ENCODE measurements at places on chromosomes 5 and 9.

DNA sequence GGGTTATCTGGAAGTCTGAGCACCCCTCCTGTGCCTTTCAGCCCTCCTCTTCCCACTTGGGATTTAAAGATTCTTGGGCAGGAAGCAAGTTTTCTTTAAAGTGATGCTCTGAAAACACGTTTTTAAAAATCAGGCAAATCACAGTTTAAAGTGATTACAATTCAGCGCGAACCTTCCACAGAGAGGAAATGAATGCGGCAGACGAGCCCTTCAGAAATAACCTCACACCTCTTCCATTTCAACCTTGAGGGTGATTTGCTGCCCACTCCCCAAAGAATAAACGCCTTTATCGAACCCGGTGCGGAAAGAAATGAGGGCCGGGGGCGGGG lies 2.3 kb upstream of the EFNA5 start:
- no peak for DNase-seq

DNA sequence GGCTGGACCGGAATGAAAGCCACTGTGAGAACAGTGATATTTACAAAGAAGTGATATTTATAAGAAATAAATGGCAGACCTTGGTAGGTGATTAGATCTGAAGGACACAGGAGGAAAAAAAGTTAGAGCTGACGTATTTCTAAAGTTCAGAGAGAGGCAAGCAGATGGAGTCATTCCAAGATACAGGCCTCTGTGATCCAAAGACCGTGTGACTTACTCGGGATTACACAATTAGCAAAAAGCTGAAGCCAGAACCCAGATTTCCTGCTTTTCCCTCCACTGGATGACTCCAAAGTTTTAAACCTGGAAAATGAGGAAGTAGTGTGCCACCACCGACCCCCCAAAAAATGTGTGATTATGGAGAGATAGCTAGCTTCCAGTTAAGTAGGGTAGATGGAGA lies 3.1 kb upstream of the DOCK8 start:
- DNase-seq, result no peak

- no peak for DNase-seq
Measured at GRCh38 chr5:172641359-172642050, 442 bp downstream of the NEURL1B start.

DNA sequence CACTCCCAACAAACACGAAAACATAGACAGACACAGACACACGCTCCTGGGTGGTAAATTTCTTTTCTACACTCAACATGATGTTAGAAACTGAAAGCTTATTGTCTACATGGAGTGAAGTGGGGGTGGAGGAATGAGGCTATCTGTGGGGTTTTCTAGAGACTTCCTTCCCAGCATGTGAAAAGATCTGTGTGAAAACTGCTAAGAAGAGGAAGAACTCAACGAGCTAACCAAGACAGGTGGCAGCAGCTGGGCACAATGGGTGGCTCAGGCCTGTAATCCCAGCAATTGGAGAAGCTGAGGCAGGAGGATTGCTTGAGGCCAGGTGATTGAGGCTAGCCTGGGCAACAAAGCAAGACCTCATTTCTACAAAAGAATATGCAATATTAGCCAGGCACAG lies 7.6 kb downstream of the FYB1 start:
- DNase-seq, result no peak

- DNase-seq, result no peak
Measured at GRCh38 chr9:110059461-110059860, 148.5 kb downstream of the C9orf152 start.

DNA sequence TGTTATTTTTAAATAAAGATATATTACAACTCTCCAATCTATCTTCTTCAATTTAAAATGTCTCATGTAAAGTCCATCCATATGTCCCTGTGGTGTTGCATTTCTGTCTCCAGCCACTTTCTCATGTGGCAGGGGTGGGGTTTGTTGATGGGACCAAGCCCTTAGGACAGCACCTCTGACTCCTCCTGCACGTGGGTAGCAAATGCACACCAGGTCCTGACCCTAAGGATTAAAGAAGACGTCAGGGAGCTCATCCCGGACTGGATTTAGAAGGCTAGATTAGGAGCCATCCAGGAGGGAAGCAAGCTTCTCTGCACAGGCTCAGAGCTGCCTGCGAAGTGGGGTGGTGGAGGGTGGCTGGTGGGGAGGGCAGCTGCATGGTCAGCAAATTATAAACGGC lies 38.9 kb upstream of the FAM120AOS start:
- DNase-seq, result no peak

DNA sequence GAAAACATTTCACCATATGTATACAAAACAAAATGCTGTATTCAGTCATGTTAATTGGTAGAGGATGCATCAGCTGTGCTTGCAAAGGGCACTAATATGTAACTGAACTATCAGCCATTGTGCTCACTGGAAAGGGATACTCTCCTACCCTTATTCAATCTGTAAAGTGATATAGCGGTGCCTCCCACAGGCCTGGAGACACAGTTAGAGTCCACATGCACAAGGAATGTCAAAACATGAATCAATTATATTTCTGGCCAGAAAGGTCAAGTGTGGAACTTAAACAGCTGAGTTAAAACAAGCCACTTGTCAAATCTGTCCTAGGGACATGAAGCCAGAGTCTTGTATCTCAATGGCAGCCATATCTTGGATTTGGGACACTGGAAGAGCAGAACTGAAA lies 71.2 kb upstream of the IZUMO3 start:
- no peak for DNase-seq

- DNase-seq, result no peak
Measured at GRCh38 chr5:108772626-108773025, 24.9 kb downstream of the FER start.

DNA sequence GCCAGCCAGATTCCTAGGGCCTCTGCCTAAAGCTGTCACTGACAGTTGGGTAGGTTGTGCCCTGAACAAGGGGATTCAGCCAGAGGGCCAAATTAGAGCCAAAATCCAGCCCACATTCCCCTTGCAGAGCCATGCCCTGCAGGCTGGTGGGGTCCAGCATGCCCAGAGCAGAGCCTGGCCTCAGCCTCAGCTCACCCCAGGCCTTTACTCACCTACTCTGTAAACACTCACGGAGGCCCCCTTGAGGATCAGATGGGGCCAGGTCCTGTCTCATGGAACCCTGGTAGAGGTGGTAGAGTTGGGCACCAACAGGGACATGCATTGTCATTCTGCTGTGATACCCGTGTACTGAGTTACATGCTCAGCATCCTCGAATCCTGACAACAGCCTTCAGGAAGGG lies 74.9 kb downstream of the LMX1B start:
- no peak for DNase-seq

GRCh38 chr9:12753931-12754330 lies 20.9 kb upstream of the LURAP1L start:
- no peak for DNase-seq

DNA sequence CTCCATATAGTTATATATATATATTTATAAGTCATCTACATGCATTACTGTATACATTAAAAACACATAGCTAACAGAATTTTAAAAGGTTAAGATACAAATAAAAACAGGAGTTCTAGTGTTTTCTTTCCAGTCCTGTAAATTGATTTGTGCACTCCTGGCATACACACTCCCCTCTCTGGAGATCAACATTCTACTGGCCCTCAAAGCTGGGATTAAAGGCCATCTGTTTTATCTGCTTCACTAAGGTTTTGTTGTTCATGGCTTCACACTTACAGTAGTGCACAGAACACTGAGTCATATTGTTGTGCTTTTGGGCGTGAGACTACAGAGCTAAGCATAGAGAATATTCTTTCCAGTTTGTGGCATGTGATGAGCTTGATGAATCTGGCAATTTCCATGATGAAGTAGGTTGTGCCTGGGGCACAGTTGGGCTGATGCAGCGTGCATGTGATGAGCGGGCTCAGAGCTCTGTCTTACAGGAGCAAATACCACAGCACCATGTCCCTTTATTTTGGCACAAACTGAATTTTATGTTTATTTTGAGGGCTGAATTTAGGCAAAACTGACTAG lies 98.2 kb downstream of the TAF11L14 start:
- DNase-seq, result no peak

DNA sequence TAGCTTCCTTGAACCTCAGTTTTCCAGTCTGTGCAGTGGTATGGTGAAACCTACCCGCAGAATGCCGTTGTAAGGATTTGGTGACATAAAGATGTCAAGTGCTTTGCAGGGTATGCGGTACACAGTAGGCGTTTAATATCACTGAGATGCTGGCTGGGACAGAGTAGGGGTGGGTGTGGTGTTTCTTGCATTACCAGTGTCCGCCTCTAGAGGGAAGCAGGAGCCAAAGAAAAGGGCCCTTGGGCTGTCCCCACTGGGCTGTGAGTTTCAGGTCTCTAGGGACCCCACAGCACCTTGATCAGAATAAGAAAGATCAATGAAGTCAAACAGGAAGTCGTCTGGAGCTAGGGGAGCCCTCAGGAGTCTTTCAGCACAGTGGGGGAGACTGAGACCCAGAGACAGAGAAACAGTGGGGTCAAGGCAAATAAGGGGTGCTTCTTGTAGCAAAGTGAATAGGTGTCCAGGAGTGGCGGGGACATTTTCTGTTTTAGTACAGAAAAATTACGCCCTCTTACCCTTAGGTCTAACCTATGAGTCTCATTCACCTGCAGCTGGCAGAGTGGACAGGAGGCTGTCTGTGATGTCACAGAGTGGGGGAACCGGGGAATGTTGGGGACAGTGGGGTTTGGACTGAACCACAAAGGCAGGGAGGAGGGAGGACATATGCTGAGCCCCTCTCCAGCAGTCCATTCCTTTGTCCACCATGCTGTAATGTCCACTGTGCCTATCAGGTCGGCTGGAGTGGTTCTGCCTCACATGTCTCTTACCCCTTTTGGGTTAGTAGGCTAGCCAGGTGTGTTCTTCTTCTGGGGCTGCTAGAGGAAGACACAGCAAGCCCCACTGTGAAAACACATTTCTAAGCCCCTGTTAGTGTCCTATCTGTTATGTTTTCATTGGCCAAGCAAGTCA lies 4.7 kb upstream of the TEX53 start:
- DNase-seq, result peak; percentile 33
